Activated naive CD4-positive, alpha-beta T cell (primary cell): ENCODE measurements at places on chromosomes 1 and 21.

DNA sequence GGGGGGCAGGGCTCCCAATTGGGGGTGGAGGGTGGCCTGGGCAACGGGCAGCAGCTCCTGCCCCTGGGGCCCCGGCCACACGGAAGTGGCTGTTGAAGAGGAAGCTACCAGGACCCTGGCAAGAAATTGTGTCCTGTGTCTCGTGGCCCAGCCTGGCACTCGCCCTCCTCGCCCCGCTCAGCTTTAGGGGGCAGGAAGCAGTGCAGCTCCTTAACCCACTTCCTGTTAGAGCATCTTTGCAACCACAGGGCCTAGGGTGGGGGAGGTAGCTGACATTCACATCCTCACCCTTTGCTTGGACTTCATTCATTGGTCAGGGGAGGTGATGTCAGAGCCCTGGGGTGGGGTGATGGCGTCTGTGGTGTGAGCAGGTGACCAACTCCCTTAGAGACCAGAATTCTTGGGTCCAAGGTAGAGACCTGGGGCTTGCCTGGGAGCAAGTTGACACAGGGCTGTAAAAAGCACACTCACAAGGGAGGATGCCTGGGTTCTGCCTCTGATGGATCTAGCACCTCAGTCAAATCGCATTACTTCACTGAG lies at the start of gene ARHGAP30:
Gene ARHGAP30 (minus strand): TSS at position 161 of the 540 bp plus-strand sequence. CDS start 267 bp downstream, outside the sequence.
- DNase-seq: peak; percentile 31

DNA sequence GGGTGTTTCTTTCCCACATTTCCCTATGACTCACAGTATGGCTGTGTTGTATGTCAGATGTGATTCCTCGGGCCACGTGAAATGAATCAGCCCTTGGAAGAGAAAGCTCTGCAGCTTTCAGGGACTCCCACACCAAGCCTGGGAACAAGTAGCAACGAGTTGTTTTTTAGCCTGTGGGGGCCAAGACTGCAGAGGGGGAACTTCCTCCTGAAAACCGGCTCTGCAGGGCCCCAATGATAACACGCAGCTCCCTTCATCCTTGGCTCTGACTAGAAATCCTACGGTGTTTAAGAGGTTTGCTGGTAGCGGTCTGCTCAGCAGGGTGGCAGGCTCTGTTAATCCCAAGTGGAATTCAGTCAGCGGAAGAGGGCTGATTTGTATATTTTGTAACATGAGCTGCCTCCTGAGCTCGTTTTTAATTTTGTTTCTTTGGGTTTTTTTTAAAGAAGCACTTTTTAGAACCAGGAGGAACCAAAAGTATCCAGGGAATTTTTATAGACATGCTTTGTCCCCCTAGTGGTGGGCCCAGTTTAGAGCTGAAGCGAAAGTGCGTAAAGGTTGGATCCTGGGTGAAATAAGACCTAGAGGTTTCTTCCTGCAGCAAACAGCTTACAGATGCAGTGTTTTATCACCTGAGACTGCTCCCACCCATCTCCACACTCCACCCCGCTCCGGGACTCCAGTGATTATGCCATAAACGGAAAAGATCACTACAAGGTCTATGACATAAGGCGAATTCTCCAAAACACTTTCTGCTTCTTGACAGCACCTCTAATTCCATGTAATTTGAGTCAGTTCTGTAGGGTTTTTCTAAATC lies 48.8 kb downstream of the LAMC2 start:
- DNase-seq: no peak

DNA sequence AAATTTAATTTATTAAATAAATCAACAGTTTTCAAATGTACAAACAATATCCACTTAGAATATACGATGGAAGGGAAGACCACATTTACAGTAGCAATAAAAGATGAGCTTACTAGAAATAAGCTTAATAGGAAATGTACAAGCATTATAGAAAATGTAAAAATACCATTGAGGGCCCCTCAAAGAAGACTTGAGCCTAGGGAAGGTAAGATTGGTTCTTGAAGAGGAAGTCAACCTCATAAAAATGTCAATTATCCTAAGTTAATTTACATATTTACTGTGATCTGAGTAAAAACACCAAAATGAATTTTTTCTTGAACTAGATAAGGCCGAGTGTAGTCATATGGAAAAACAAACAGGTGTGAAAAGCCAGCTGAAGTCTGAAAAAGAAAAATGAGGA lies 39.7 kb upstream of the TRIM67 start:
- DNase-seq: no peak

DNA sequence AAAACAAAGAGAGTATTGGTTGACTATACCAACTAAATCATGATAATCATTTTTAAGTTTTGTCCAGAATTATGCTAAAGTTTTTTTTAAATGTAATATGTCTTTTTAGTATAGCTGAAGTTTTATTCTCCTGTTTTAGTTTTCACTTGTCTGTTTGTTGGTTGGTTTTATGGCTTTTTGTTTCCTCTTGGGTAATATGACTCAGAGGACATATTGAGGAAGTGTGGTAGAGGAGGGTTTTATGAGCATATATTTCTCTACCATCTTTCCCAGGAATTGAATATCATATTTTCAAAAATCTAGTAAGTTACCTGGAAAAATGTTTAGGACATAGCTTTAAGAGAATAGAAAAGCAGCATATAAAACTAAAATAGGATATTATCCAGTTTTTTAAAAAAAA lies 68.6 kb upstream of the MCOLN3 start:
- DNase-seq: no peak

DNA sequence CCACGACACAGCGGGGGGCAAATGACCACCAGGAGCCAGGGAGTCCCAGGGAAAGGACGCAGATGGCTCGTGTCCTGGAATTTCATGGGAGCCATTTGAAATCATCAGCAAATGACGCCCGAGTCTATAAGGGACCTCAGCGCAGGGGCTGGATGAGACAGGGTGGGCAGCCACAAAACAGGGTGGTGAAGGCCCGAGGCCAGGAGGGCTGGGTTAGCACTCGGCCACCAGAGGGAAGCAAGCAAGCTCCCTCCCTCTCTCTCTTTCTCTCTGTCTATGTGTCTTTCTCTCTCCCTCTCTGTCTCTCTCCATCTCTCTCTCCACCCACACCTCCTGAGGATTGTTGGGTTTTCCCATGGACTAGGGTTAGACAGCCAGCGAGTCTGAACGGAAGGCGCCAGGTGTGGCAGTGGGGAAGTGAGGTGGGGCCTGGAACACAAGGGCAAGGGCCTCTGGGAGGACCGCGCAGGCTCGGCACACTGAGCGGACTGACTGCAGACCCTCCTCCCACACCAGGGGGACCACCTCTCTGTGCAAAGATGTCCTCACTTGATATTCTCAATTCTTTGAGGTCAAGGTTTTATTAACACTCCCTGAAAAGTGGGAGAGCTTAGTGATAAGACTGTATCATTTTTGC lies 73.8 kb upstream of the TMPRSS2 start:
- DNase-seq: no peak

GRCh38 chr1:66296370-66296769 lies 237.6 kb upstream of the SGIP1 start:
- no peak for DNase-seq

DNA sequence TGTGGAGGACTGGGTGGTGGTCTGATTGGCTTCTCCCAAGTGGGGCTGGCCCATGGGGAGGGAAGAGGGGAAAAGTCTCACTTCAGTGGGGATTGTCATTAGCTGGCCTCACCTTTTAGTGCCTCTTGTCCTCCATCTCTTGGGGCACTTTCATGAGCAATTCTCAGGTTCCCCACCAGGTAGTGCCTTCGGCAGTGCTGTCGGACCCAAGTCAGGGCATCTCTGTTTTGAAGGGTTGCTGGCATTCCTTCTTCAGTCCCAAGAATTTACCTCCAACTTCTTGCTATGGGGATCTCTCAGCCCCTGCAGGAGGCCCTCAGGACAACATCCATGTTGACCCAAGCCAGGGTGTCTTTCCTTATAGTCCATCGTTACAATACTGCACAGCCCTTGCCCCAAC lies 54.7 kb upstream of the F3 start:
- DNase-seq: no peak

- DNase-seq: no peak
These were observed 63.9 kb upstream of the C1orf105 start for GRCh38 chr1:172356620-172357019.

GRCh38 chr1:205062319-205062718 lies 19.3 kb downstream of the CNTN2 start:
- no peak for DNase-seq

DNA sequence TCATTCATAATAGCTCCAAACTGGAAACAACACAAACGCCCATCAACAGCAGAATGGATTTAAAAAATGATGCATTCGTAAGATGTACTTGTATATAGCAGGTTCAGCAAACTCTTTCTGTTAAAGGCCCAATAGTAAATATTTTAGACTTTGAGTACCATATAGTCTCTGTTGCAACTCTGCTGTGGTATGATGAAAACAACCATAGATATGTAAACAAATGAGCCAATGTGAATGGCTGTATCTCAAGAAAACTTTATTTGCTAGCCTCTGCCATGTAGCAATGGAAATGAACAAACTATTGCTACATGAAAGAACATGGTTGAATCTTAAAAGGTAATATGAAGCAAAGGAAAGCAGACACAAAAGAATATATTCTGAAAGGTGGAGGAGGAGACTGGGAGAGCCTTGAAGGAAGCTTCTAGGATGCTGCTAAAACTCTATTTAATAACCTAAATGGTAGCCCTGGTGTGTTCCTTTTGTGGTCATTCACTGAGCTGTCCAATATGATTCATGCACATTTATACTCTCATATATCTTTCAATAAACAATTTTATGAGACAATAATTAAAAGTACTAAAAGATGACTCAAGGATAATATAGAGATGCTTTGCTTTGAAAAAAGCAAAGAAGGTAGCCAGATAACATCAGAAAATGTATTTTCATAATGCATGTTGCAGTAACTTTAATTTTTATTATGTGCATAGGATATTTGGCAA lies 29.1 kb upstream of the FMO3 start:
- no peak for DNase-seq

- no peak for DNase-seq
These were observed 44.6 kb downstream of the MAEL start for GRCh38 chr1:167033646-167034045.

- no peak for DNase-seq
These were observed 123.8 kb upstream of the IVNS1ABP start for GRCh38 chr1:185440877-185441276.

GRCh38 chr1:93448983-93449804 lies 1.3 kb downstream of the FNBP1L start:
- no peak for DNase-seq

GRCh38 chr1:29584776-29585175 lies 348.5 kb downstream of the PTPRU start:
- DNase-seq: no peak

DNA sequence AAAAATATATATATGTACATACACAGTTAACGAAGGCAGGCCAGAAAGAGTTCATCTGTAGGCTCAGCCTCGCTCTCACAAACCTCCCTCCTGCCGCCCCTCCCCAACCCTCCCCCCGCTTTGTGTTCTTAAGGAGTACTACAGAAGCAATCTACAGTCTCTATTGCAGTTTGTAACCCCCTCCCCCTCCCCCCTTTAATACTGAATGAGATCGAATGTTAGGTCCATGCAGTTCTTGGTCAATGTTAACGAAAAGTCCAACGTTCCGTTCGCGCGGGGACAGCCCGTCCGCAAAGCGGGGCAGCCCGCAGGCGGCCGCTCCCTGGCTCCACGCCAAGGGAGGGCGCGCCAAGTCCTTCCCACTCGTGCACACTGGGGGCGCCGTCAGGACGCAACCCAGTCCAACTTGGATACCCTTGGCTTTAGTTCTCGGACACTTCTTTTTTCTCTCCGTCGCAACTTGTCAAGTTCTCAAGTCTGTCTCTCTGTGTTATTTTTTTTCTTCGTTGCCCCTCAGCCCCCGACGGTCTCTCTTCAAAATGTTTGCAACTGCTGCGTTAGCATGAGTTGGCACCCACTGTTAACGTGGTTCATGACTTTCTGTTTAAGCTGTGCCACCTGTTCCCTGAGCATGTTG lies 2.2 kb downstream of the JUN start:
- DNase-seq: peak; percentile 5

DNA sequence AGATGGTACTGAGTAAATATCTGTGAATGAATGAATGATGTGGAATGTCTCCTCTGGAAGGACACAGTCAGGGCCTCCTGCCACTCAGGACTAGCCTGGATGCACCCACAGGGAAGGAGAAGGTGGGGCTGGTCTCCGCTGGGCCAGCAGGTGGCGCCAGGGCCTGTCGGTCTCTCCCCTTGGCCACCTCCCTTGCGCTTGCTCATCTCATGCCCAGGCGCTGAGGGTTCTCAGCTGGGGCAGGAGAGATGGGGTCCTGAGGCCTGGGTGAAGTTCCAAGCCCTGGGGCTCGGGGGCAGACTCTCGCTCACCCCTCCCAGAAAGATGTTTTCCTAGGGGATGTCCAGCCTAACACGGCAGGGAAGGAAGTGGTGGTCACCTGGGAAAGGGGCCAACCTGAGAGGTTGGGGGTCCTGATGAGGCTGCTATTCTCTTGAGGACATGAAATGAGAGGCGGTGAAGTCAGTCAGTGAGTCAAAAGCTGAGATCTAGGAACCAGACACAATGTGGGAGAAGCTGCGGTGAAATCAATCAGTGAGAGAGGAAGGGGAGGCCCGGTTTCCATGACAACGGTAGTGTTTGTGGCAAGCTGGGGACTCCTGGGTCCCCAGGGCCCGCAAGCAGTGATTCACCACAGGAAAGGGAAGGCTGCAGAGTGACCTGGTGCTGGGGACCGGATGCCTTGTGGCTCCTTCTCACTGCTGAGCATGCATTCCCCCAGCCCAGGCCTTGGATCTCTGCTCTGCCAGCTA lies 14.6 kb upstream of the MEX3A start:
- DNase-seq: peak; percentile 61

DNA sequence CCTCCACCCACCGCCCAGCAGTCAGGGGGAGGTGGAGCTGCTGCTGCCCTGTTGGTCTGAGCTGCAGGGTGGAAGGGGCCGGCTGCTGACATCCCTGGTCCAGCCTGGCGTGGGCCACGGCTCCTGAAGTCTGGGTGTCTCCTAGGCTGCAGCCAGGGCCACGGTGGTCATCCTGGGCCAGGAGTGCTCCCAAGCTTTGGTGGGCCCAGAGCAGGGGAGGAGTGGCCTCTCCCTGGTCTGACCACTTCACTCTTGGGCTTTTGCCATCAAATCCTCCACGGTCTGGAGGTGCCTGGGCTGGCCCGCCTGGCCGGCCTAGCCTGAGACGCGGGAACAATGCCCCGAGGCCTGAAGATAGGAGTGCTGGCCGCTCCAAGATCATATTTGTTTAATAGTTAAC lies 5.8 kb downstream of the PRDM16 start:
- no peak for DNase-seq

GRCh38 chr21:33815143-33815707 lies 100.4 kb downstream of the ATP5PO start:
- no peak for DNase-seq

GRCh38 chr1:172085317-172085716 lies 244.0 kb downstream of the DNM3 start:
- DNase-seq: no peak

DNA sequence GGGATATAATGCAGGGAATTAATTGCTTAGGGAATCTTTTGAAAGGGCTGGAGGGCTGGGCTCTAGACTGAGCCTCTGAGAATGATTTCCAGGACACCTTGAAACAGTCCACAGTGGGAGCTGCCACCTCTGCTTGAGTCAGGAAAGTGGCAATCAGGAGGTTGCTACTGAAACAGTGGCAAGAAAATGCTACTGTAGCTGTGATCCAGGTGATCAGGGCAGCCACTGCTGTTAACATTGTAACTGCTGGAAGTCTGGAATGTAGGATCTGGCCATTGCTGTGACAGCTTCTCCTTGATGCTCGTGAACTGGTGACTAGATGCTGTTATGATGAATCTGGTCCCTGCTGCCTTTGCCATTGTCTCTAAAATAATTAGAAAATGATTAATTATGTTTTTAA lies 12.8 kb downstream of the MAGI3 start:
- DNase-seq: no peak

- DNase-seq: peak; percentile 60
These were observed at the start of gene NPL for GRCh38 chr1:182789138-182790076. TSS of gene NPL (plus strand) at chr1:182789773. CDS start at chr1:182794372, 4,599 bp downstream.
